NCI-H2227 treated with DMSO at 0.1 percent for 48 hours (cell line): ENCODE measurements at places on chromosomes 16 and 17.

GRCh38 chr16:11901091-11901490 lies 14.7 kb downstream of the GSPT1 start:
- no peak for DNase-seq

- DNase-seq, result no peak
Observed at GRCh38 chr17:887551-888209, 91.9 kb downstream of the NXN start.

DNA sequence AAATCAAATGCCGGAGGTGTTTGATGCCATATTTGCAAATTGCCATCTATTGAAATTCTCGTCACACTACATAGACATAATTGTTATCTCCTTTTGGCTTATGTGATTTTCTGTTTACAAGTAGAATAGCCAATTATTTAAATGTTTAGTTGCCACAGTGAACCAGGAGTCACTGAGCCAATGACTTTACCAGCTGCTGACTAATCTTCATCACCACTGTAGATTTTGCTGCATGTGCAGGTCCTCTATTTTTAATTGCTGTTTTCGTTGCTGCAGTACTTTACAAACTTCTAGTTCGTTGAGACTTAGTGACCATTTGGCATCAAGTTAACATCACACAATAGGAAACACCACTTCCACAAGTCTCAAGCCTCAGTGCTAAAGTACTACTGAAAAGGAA lies 22.8 kb downstream of the ABHD15 start:
- no peak for DNase-seq

DNA sequence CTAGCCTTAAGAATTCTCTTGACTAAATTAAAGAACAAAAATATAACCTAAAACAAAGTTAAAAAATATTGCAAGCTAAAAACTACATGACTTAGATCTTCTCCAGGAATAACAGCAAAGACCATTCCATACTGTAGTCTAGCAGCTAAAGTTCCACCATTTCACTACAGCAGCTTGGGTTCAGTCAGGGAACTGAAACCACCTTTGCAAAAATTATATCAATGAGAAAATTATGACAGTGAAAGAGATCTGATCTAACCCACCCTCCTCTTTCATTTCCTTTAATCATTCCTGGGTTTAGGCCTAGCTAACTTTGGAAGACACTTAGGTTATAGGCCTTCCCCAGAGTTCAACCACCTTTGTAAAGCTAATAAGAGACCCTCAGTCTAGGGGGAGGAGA lies 36.3 kb upstream of the NOS2 start:
- DNase-seq, result no peak

GRCh38 chr17:42072323-42073187 lies 22.2 kb upstream of the C17orf113 start:
- DNase-seq, result no peak

DNA sequence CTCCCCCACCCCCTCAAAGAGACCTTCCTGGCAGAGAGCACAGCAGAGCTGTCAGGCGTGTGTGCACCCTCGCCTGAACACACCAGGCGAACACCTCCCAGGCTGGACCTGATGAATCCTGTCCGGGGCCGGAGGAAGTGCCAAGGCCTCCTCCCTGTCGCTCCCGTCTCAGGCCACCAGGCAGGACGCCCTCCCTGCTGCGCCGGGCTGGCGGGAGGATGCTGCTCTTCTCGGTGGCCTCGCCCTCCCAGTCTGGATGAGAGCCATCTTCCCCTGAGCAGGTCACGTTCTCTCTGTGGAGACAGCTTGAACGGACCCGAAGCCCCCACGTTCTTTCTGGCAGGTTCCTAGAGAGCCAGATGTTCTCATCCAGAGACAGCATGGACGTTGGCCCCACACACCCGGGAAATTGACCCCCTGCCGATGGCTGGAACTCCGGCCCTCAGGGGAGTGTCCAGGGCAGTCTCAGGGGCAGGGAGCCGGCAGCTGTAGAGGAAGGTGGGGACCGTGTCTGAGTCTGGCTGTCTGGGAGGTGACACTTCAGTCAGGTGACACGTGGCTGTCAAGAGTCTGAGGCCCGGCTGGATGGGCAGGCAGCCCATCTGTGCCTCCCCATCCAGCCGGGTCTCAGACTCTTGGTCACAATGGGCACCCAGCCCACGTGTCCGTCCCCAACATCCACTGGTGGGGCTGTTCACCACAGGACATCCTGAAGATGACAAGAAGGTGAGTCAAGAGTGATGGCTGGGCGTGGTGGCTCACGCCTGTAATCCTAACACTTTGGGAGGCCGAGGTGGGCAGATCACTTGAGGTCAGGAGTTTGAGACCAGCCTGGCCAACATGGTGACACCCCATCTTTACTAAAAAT lies 5.0 kb upstream of the TIMP2 start:
- DNase-seq, result no peak

GRCh38 chr16:50841081-50841886 lies 99.4 kb downstream of the CYLD start:
- DNase-seq, result no peak

GRCh38 chr17:35981246-35981645 lies at the start of gene CCL16:
CCL16 (minus strand) TSS chr17:35981497; CDS start chr17:35981420, 77 bp downstream.
- no peak for DNase-seq

DNA sequence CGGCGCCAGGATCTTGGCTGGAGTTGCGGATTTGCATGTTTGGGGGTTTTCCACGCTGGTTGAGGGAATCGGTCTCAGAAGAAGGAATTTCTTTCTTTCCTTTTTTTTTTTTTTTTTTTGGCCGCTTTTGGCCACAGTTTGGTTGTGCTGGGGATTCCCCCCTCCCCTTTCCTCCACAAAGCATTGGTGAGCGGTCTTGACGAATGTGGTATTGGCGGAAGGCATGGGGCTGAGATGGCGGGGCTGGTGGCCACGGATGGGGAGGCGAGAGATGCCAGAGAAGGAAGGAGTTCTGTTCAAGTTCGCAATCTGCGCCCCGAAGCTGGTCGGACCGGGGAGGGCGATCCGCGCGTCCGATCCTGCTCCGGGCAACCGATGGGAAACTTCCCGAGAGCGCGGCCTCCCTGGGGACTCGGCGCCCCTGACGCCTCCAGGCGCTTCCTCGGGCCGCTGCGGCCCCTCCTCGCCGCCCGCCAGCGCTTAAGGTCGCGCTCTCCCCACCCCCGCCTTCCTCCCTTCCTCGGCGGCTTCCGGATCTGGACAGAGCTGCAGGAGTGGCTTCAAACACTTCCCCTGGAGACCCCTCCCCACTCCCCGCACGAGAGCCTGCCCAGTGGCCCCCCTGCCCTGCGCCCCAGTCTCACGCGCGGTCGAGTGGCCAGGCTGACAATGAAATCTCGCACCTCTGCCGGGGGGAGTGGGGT lies 43.2 kb downstream of the RAI1 start:
- DNase-seq, result no peak

GRCh38 chr16:14672403-14672971 lies 21.6 kb downstream of the PLA2G10 start:
- no peak for DNase-seq

GRCh38 chr16:8768692-8769091 lies 28.7 kb downstream of the TMEM186 start:
- DNase-seq, result no peak

DNA sequence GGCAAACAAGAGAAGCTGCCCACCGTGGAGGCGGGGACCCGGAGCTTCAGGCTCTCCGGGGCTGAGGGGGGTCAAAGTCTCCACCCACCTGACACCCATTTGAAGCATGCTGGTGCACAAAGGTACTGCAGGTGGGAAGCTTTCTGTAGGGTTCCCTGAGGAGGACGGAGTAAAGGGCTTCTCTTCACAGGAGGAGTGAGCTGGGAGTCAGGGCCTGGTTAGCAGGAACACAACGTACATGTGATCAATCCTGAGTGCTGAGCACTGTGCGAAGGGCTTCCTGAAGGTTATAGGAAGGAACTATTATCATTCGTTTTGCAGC lies 252.9 kb upstream of the RPL38 start:
- no peak for DNase-seq

GRCh38 chr16:86628614-86629013 lies 50.3 kb downstream of the FOXL1 start:
- DNase-seq, result no peak

DNA sequence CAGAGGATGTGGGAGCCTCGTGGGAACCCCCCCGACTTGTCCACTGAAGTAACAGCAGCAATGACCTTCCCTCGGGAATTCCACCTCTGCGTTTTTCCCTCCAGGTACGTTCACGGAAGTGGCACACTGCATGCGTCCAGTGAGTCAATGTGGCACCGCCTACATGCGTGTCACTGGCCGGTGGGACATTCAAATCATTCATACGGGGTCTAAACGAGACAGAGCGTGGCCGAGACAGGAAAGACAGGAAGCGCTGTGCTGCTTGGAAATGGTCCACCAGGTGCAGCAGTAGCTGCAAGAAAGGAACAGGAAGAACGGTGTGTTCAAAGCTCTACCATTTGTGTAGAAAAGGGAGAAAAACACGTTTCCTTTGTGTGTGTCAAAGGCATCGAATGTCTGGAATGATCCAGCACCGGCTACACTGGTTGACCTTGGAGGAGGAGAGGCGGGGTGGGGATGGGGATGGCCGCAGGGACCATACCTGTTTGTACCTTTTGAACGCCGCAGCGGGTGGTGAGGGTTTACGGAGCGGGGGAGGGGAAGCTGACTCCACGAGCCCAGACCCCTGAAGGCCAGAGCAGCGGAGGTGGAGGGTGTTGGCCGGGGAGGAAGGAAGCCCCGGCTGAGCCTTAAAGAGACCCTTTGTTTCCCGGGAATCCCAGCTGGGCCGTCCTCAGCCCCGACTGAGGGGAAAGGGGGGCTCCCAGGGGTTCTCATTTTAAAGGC lies 1.7 kb upstream of the PGAP6 start:
- peak; percentile 4 for DNase-seq

DNA sequence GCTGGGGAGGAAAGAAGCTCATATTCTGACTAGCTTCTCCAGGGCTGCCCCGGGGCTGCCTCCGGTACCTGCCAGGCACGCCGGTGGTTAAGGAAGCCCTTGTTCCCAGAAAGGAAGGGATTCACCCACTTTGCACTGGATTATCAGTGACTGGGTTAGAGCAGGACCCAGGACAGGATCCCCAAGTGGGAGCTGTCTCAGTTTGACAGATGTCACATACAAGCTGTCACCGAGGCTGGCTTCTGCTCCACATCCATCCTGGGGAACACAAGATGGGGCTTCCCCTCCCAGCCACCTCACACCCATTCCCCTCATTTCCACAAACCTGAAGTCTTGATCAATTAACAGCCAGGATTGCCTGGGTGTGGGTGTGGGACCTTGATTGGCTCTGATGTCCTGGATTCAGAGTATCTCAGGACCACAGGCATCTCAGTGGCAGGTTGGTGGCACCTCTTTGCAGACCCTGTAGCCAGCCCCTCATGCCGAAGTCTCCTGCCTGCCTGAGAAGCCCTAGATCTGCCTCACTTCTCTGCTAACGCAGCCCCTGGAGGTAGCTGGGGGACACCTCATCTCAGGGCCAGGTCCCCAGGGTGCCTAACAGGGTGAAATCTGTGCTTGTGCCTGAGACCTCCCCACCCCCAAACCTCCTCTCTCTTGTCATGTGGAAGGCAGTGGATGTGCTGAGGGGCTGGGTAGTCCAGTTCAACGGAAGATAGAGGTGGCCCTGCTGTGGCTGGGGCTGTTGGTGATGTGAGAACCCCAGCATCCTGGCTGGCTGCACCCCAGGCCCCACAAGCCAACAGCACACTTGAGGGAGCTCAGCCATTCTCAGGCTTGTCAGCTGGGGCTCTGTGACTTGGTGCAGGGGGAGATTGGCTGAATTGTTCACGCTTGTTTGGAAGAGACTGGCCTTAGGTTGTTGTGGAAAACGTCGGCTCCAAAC lies 1.4 kb downstream of the CACNG5 start:
- DNase-seq, result no peak

- peak; percentile 26 for DNase-seq
Observed at GRCh38 chr17:74325743-74326379, at the start of gene KIF19. KIF19 (plus strand) TSS chr17:74326226; CDS start chr17:74326350, 124 bp downstream.

DNA sequence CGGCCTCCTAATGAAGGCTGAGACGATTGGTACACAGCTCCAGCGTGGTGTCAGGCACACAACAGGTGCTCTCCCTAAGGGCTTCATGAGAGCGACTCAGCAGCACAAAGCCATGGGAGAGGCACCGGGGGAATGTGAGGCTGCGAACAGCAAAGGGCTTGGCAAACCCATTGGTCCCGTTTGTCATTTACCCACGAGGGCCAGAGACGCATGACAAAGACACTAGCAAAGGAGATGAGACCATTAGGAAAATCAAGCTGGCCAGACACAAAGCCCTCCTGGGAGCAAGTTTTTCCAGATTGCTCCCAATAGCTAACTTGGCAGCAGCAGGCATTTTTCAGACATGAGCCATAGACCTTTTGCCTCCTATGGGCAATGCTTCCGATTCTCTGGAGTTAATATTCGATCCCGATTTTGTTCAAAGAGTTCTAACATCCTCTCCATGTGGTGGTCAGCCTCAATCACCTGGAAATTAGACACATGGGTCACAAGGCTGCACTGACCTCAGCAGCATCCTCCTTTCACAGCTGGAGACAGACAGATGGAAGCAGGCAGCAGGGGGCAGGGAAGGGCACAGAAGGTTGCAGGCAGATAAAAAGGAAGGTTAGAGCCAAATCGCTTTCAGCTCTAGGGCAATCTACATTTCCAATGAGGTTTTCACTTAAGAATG lies 38.2 kb downstream of the TK2 start:
- DNase-seq, result no peak

DNA sequence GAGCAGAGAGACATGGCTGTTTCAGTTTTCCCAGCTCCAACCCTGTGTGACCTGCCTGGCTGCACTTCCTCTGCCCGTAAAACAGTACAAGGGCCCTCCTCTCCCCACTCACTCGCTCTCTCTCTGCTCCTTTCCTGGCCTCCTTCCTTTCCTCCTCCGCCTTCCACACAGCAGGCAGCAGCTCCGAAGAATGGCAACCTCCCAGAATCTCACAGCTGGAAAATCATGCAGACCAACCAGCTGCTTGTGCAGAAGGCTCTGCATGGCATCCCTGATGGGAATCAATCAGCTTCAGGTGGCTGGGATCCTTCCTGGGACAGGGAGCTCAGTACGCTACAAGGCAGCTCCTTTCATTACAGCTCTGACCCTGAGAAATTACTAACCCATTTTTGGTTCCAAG lies 27.4 kb downstream of the TMEM132E start:
- DNase-seq, result no peak

- peak; percentile 24 for DNase-seq
Observed at GRCh38 chr17:67365738-67366192, 612 bp downstream of the PSMD12 start.

GRCh38 chr16:80611171-80611929 lies 70.6 kb downstream of the DYNLRB2 start:
- DNase-seq, result no peak

DNA sequence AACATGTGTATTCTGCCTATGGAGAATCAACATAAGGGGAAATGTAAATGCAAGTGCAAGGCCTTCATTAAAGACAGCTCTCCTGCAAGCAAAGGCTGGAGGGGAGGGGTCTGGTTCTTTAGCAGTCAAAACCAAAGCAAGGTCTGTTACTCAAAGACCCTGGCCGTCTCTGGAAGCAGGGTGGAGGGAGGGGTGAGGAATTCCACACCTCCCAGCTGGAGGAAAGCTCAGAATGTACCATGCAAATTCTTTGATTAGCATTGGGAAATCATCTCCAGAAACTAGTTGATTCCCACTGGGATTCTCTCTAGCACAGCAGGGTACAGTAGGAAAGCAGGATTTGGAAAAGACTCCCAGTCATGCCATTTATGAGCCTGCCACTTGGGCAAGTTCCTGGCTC lies 77.3 kb upstream of the ASIC2 start:
- no peak for DNase-seq

DNA sequence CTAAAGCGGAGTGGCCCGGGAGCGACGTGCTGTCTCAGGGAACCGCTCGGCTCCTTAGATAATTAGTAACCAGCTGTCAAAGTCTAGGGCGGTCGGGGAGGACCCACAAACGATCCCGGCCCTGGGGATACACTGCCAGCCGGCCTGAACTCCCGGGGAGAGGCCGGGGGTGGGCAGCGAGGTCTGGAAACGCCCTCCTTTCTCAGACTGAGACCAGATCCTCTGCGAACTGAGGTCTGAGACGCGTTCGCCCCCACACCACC lies 1.3 kb downstream of the HNF1B start:
- no peak for DNase-seq
